ENCODE measurements at places on chromosomes 4 and X. TPM values are rescaled to one million over a fixed set of nuclear protein-coding genes. Genes with fewer than 3 reads are reported as not detected.

DNA sequence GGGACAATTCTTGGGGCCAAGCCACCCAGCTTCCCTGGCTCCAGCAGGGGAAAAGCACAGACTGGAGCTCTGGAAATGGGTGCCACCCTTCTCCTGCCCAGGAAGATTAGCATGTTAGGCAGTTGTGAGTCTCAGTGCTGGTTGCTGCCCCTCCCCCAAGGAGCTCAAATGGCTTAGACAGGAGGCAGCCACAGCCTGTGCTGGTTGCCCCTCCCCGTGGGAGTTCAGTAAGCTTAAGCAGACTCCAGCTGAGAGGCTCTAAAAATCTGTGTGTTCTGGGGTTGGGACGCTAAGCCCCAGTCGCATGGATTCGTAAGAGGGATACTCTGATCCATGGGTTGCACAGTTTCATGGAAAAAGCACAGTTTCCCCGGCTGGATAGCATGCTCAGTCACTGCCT, 92.7 kb upstream of the NDST3 start:
- H3K4me1 ChIP-seq = no peaks in the 10 kb centered on the region
- H3K27ac ChIP-seq = no peak overlapping the region
- H3K4me3 ChIP-seq = peak overlapping the region; percentile 23
- no peaks in the 10 kb centered on the region for H3K36me3 ChIP-seq

- H3K36me3 ChIP-seq = no peaks in the 10 kb centered on the region
- peak; percentile 83 for DNase-seq
- H3K4me3 ChIP-seq = no peak overlapping the region
- H3K27me3 ChIP-seq = no peaks in the 10 kb centered on the region
Measured at GRCh38 chr4:125049711-125050110, 265.0 kb upstream of the FAT4 start.

DNA sequence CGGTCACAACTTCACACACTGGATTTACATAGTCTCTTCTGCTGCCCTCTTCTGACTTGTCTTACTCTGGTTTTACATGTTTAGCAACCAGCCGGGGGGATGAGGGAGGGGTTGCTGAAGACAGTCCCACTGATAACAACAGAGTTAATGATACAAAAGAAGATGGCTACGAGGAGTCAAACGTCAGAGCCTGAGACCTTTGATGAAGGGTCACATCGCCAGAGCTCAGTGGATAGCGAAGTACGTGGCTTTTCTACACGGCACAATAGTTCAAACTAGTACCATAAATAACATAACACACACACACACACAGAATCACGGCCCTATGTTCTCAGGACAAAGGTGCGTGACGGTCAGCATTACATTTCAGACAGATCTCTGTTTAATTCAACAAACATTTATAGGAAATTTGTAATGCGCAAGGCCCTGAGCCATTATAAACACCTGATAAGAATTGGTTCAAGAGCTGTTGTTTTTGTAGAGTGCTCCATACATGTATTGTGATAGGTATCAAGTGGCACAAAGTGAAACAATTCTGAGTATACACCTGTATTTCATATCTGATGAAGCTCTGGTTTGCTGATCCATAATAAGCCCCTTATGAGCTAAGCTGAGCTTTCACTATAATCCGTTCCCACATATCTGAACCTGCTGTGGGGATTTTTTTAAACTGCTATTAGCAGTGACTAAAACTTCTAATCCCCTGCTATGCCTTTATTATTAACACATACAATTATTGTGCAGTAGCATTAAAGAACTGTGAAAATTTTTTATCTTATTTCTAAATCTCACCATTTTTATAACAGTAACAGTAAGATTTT, 100.0 kb downstream of the NR3C2 start:
- no peak for DNase-seq
- H3K36me3 ChIP-seq = no peaks in the 10 kb centered on the region
- no peaks in the 10 kb centered on the region for H3K27me3 ChIP-seq
- peaks cover 9% of the 10 kb centered on the region for H3K4me1 ChIP-seq
- peak overlapping the region; percentile 33 for H3K27ac ChIP-seq
- no peak overlapping the region for H3K4me3 ChIP-seq

GRCh38 chrX:54076903-54077302, 32.6 kb upstream of the PHF8 start:
- no peaks in the 10 kb centered on the region for H3K4me1 ChIP-seq
- H3K4me3 ChIP-seq = no peak overlapping the region

TEX11 gene
- not detected for total RNA-seq

ERCC6L gene
- 0.71 TPM for total RNA-seq
